NCI-H2107 (cell line): ENCODE measurements at places on chromosomes 3 and 15.

GRCh38 chr15:65920825-65921309 lies 51.6 kb downstream of the RAB11A start:
- no peak for DNase-seq

GRCh38 chr3:58361866-58362265 lies 29.2 kb downstream of the PXK start:
- DNase-seq: no peak

- DNase-seq: no peak
Measured at GRCh38 chr15:25568751-25569150, 129.9 kb upstream of the UBE3A start.

DNA sequence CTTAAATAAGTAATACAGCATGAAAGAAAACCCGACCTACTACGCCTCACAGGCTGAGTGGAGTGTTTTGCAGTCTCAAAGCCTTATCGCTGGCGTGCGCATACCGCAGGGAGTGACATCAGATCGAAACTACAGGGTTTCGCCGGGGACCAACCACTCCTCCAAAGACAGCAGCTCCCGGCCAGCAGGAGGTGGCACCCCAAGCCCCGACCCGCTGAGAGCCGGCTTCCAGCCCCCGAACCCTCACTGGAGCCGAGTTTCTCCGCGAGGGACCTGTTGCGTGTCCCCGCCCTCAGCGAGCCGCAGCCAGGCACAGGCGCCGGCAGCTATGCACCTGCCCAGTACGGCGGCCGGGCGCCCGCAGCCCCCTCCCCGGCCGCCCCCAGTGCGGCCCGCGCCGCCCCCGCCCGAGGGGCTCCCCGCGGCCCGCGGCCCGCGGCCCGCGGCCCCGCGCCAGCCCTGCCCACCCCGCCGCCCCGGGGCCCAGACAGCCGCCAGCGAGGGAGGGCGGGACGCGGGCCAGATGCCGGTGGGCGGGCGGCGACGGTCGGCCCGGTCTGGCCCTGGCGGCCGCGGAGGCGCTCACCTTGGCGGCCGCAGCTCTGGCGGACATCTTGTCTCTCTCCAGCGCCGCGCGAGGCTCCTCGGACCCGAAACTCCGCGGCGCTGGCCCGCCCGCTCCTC lies 710 bp downstream of the TJP1 start:
- no peak for DNase-seq

- no peak for DNase-seq
Measured at GRCh38 chr15:58999694-59000093, 12.2 kb downstream of the RNF111 start.

GRCh38 chr3:98778383-98778782 lies 15.2 kb downstream of the ST3GAL6 start:
- no peak for DNase-seq

DNA sequence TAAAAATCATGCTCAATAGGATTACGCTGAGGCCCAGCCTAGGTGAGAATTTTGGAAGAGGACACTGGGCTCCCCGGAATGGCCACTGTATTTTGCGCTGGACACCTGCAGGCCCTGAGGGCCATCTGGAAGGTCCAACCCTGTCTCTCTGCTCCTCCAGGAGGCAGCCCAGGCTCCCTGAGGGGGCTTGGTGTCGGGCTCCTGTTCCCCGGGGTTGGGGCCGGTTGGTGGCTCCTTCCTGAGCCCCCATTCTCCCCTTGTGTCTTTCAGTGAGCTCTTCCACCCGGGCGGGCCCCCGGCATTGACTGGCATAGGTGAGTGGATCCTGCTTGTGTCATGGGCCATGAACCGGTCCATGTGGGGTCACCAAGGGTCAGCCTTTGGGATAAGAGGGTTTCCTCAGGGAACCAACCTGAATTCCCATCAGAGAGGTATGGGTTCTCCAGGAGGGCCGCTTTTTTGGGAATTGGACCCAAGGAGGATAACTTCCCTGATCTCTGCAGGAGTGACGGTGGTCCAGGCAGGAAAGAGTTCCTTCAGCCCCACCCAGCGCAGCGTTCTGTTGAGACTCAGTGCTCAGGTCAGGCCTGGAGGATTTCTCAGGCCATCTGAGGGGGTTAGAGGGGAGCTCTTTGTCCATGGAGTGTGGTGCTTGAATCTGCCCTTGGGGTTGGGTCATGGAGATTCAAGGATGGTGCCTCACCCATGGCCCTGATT lies 187.8 kb downstream of the UBE3A start:
- DNase-seq: no peak

DNA sequence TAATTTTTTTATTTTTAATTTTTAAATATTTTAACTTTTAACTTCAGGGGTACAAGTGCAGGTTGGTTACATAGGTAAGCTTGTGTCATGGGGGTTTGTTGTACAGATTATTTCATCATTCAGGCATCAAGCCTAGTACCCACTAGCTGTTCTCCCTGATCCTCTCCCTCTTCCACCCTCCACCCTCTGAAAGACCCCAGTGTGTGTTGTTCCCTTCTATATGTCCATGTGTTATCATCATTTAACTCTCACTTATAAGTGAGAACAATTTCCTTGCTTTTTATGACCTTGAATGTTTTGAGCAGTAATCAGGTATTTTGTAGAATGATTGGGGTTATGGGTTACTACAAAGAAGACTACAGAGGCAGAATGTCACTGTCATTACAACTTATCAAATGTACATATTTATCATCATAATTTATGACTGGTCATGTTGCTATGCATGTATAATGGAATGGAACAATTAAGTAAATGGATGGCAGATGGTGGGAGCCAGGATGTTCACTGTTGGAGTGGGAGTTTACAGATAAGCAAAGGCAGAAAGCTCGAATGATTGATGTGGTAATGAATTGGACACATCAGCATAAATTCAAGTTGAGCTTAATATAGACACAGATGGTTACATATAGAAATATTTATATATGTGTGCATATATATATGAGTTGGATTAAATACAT lies 563.8 kb upstream of the ROBO1 start:
- DNase-seq: no peak

DNA sequence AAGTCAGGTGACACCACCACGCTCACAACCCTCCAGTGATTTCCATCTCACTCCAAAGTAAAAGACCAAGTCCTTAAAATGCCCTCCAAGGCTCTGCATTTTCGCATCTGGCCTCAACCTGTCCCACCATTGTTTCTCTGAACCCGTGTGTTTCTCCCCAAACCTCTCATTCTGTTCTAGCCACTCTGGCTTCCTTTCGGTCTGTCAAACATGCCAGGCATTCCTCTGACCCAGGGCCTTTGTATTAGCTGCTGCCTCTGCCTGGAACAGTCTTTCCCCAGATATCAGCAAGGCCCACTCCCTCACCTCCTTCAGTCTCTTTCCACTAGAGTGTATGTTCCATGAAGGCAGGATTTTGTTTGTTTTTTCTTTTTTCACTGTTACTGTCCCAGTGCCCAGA lies 16.0 kb downstream of the MAP2K5 start:
- DNase-seq: no peak

- no peak for DNase-seq
Measured at GRCh38 chr15:85974348-85974705, 105.3 kb upstream of the AGBL1 start.

DNA sequence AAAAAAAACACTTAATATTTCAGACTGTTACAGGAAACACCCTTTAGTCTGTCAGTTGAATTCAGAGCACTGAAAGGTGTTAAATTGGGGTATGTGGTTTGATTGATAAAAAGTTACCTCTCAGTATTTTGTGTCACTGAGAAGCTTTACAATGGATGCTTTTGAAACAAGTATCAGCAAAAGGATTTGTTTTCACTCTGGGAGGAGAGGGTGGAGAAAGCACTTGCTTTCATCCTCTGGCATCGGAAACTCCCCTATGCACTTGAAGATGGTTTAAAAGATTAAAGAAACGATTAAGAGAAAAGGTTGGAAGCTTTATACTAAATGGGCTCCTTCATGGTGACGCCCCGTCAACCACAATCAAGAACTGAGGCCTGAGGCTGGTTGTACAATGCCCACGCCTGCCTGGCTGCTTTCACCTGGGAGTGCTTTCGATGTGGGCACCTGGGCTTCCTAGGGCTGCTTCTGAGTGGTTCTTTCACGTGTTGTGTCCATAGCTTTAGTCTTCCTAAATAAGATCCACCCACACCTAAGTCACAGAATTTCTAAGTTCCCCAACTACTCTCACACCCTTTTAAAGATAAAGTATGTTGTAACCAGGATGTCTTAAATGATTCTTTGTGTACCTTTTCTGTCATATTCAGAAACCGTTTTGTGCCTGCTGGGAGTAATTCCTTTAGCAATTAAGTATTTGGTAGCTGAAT lies 17.9 kb downstream of the TMEM43 start:
- DNase-seq: no peak

GRCh38 chr3:50325497-50326181 lies 2.4 kb downstream of the TUSC2 start:
- DNase-seq: no peak

- DNase-seq: no peak
Measured at GRCh38 chr3:10173926-10174435, 9.3 kb downstream of the IRAK2 start.

DNA sequence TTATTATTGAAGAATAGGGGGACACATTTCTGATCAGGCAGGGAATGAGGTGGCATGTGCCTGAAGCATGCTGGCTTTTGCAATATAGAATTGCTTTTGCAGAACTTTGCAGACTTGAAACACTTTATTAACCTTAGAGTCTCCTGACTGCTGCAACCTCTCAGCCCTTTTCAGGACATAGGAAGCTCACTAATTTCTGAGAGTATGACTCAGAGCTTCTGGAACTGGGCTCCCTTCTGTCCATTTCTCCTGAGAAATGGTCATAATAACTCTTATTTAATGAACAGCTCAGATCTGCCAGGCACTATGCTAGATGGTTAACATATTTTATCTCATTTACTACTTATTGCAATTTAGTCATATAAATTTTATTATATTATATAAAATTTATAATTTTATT lies 38.6 kb upstream of the DGKG start:
- no peak for DNase-seq

DNA sequence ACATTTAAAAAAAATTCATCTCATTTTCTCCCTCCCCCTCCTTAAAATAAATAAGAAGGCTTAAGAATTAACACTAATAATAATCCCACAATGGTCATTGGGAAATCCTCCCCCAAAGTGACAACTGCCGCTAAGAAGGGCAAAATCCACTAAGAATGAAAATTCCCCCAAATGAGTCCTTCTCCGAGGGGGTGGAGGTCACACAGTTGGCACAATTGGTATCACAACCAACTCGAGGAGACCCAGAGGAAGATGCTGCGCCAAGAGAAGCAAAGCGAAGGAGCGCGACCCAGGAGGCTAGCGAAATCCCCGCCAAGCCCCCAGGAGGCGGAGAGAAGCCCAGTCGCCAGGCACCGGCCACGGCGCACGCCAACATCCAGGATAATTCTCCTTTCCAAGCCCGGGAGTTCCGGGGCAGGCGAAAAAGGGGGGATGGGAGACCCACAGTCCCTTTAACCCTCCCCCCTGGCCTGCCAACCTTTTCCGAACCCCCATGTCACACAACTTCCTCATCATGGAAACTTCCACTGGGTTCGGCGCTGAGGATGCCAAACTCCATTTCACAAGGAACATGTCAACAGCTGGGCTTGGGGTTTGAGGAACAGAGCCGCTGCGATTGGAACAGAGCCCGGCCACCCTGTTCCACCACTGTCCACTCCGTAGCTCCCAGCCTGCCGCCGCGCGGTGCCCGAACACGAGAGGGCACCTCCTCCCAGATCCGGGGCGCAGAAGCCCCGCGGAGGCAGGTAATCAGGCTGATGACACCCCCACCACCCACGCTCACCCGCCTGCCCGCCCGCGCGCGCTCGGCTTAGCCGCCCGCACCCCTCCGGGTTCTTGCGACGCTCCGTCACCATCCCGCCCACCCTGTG lies 668 bp downstream of the THRB start:
- DNase-seq: no peak

- DNase-seq: no peak
Measured at GRCh38 chr3:50278123-50278879, 586 bp upstream of the LSMEM2 start.

DNA sequence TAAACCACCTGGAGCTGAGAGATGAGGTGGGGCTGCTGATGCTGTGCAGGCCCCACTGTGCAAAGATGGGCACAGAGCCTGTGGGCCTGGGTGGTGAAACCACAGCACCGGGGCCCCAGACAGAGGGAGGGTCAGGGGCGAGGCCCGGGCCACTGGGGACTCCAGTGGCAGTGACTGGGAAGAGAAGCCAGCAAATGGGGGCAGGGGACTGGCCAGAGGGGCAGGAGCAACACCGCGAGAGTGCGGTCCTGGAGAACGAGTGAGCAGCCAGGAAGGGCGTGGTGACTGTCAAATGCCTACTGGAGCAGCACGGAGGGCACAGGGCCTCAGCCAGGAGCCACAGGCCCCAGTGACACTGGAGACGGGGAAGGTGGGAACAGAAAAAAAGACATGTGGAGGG lies 39.8 kb downstream of the HCN4 start:
- DNase-seq: no peak

DNA sequence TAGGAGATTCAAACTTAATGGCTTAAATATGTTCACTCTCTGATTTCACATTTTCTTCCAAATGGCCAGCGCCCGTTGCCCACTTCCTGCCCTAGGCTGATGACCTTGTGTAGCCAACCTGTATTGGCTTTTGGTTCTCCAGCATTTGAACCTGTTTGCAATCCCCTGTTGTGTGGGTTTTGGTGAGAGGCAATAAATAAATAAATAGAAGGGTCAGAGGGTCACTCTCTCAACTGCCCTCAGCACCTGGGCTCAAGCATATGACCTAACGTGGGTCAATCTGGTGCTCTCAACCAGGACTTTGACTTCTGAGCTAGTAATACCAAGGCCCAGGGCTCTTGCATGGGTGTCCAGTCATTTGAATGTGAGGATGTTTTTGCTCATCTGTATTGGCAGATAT lies 1.8 kb upstream of the SRP14 start:
- no peak for DNase-seq

GRCh38 chr3:71130471-71131374 lies 452.8 kb downstream of the FOXP1 start:
- peak; percentile 10 for DNase-seq

DNA sequence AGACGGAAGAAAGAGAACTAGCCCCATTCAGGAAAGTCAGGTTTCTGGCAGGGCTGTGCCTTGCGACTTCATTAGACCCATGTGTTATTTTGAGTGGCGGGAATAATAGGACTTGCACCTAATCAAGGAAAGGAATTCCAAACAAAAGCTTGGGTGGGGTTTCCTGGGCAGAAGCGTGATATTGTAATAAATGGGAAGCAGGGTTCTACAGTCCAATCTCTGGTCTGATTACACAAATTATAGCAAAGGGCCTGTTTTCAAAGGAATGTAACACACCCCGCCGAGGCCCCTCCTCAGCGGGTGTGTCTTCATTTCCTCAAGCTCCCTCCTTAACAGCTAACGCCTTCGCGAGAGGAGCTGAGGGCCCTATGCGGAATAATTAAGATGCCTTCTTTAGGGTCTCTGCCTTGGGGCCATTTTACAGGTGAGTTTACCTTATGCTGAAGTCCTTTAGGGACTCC lies 396.0 kb upstream of the C2CD4B start:
- no peak for DNase-seq
